Fibroblast of mammary gland (primary cell): ENCODE measurements at places on chromosomes 12 and 14.

DNA sequence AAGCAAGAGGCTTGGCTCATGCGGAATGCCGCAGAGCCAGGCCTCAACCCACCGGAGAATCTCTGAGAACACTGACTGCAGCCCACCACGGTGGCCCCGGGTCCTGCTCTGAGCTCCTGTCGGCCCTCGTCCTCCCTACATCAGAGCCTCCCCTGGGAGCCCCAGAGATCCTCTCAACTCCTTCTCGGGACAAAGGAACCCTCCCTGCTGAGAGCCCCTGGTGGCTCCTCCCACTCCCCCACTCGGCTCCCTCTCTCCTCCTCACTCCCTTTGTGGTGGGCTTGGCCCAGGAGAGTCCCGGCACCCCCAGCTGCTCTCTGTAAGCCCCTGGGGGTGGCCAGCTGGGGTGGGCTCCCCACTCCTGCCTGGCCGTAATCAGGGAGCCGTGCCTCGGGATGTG, 11.1 kb upstream of the INF2 start:
- DNase-seq = no peak

DNA sequence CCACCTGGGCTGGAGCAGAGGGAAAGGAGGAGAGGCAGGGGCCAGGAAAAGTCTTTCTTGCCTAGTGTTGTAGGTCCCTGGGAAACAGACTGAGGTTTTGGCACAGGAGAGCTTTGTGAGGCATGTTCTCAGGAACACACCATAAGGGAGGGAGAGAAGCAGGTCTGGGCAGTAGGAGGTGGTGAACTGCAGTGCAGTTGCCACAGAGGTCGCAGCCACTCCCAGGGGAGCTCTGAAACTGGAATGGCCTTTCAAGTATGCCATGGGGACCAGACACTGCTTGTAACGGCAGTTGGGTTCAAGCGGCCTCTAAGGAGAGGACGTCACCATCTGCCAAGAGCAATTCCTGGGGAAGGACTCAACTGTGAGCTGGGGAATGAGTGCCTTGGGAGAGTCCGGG, 35.4 kb upstream of the NKX2-8 start:
- no peak for DNase-seq

GRCh38 chr12:114697741-114698565, 14.0 kb upstream of the TBX3 start:
- peak; percentile 53 for DNase-seq

GRCh38 chr12:42021469-42021868, 123.2 kb downstream of the GXYLT1 start:
- DNase-seq = no peak

DNA sequence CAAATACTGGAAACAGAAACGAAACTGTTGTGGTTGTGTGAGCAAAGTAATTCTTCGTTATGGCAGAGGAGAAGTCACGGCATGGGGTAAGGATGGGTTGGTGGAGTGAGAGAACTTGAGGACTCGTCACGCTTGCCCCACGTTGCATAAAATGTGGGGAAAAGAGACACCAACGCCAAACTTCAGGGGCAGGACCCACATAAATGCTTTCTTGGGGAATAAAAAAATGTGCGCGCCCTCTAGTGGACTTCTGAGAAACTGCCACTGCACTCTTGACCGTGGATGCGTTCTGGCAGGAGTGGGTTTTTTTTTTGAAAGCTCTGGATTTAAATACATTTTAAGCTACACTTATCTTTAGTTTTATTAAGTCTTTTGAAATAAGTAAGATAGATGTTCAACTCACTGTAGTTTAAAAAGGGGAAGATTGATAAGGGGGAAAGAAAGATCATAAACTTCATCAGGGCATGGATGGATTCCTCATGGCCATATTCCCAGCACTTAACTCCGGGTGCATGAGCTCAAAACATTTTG, 4.1 kb upstream of the IGF1 start:
- DNase-seq = peak; percentile 66

DNA sequence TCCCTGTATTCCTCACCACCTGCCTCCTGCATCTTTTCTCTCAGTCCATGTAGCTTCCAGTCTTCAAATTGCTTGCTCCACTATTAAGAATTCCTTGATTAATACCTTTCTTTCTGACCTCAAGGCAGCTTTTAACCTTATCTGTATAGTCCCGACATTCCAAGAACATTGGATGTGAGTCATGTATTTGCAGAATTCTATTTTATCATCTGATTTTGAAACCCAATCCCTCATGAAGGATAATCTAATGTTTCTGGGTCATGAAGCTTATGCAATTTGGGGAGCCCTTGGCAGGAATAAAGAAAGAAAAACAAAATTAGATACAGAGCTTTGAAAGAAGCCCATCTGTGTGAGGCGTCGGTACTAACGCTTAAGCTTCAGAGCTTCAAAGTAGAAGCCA, 63.4 kb upstream of the CCND2 start:
- no peak for DNase-seq

GRCh38 chr12:119145367-119145766, 33.4 kb upstream of the HSPB8 start:
- no peak for DNase-seq

DNA sequence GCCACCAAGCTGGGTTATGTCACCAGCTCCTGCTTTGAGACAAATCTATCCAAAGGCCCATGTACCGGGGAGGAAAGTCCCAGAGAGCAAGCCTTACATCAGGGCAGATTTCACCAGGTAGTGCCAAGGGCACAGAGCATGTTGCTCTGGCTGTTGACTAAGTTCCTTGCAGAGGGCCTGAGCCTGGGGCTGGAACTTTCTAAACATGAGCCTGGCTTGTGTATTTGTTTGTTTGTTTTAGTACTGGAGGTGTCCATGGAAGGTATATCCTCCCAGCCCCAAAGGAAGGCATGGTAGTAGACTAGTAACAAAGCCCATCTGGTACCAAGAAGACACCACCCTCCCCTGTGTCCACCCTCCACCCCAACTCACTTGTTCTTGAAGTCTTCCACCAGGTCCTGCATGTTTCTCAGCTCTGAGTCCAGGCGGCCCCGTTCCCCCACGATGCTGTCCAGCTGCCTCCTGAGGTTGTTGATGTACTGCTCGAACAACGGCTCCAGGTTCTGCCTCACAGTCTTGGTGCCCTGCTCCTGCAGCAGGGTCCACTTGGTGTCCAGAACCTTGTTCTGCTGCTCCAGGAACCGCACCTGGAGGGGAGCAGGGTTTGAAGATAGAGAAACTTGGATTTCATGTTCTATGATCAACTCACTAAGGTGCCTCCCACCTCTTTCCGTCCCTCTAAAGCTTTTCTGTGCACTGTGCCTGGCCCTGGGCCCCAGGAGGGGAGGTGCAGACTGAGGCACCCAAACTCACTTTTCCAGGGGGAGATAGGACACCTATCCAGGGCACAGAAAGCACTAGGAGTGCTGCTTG, 1.4 kb downstream of the KRT5 start:
- no peak for DNase-seq

DNA sequence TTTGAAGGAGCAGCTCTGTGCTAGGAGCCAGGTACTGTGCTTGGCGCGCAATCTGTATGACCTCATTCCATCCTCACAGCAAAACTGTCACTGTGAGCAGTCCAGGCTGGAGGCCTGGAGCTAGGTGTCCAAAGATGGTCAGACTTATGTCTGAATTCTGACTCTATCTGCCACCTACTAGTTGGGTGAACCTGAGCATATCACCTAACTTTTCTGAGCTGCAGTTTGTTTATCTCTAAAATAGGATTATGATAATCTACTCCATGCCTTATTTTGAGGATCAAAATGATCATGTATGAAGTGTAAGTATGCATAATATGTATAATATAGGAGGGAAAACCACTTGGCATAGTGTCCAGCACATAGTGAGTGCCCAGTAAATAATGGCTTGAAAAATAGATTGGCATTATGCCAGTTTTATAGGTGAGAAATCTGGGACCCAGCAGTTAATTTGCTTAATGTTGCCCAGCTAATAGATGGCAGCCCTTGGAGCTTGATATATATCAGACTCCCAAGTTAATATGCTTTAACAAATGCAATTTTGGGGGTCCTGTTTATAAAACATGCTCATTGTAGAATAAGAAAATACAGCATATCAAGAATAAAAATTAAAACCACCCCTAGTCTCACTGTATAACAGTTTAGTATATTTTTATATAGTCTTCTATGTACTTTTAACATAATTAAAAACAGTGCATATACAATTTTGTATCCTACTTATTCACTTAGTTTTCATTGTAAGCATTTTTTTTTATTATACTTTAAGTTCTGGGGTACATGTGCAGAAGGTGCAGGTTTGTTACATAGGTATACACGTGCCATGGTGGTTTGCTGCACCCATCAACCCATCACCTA, 4.5 kb upstream of the JPH4 start:
- DNase-seq = no peak

- DNase-seq = no peak
These were observed 27.2 kb upstream of the RESF1 start for GRCh38 chr12:31931796-31932715.

- peak; percentile 2 for DNase-seq
These were observed 139.1 kb downstream of the ERC1 start for GRCh38 chr12:1130164-1130563.

DNA sequence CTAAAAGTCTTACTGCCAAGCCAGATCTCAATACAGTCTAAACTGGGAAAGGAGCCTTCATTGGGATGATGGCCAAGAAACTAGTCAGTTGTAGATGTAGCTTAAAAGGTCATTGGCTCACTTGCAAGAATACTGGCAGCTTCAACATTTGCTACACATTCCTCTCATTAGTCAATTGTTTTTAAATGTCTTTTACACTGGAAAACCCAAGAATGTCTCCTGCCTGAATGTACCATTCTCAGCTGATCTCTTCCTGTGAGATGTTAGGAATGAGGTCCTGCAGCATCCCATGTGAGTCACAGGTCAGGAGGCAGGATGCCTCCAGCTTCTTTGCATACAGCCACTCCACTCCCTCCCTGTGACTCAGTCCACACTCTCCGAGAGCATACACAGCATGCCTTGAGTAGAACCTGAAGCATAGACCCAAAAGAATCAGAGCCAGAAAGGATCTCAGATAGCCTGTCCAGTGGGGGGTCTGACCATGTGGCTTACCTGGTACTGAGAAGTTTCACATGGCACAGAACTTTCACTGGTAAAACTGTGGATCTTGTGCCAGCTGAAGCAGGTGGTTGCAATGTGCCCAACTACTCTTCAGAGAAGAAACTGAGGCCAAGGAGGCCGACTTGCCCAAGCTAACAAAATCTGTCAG, 56.0 kb upstream of the HECTD1 start:
- DNase-seq = peak; percentile 100

DNA sequence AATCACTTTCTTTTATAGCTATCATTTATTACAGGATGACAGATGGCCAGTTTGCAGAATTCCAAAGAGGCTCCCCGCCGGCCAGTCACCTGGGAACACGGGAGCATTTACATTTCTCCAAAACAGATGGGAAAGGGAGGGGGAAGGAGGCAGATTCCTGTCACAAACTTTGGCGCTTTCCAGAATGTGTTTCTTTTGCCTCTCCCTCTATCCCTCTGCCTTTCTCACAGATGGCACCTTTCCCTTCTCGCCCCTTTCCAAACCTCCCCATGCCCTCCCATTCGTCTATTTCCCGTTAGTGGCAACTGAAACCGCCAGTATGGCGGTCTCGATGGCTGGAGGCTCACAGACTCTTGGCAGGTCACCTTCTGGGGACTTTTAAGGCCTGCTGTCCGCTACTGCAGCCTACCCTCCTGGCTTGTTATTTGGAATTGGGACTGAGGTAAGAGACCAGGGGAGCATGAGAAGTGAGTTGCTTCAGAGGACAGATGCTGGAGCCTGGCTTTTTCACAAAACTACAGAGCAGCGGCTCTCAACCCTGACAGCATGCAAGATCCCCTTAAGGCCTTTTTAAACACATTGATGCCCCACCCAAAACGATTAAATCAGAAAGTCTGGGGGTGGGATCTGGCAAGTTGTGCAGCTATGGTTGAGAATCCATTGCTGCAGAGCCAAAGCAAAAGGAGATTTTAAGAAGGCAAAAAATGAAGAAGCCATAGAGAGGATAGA, 161.5 kb upstream of the VASH1 start:
- DNase-seq = no peak

DNA sequence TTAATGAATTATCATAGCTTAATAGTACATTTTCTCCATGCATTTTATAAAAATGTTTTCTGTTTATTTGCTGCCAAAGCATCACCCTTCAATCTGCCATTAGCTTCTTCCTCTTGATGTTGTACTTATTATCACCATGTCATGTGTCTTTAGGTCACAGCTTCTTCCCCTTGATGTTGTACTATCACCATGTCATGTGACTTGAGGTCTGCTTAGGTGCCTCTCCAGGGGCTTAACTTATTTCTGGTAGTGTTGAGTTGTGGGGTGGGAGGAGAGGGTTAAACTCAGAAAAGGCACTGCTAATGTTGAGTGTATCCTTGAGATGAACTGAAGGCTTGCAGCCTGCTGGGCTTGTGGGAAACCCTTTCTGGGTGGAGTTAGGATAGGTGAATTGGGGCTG, 87.8 kb downstream of the DAAM1 start:
- no peak for DNase-seq

DNA sequence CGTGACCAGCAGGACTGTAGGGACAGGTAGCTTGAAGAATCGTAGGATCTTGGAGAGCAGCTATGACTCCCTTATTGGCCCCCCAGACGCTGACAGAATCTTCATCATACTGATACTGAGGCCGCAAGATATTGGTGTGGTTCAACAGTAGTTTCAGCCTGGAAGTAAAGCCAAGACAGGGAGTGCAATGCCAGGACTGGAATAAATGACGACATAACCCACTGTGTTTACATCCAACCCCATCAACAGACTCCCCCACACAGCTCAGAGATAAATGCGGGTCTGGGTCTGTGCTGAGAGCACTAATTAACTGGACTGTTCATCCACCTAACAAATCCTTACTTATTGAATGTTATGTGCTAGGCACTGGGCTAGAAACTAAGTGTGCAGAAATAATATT, 16.6 kb downstream of the NOXRED1 start:
- no peak for DNase-seq

DNA sequence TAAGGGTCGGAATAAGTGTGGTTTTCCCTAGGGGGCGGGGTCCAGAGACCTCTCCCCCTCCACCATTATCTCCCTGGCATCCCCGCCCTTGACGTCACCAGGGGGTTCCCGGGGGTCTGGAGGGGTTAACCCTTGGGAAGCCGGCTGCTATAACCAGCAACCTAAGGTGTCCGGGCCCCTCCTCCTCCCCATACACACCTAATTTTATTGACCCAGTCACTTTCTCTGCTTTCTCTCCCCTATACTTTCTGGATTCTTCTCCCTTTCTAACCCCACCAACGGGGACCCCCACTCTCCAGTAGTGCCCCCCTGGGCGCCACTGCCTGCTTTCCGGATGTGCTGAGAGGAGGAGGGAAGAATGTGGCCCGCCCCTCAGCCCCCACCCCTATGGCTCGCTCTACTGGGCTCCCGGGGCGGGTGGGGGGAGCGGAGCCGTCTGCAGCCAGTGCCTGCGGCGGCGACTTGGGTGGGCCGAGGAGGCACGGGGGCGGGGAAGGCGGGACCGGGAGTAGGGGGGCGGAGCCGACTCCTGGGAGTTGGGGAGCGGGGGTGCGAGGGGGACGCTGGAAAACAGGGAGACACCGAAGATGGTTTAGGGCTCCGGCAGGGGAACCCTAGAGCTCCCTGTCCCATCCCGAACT, 1.8 kb downstream of the GLI1 start:
- DNase-seq = peak; percentile 37

GRCh38 chr14:20998674-20999366, at the start of gene SLC39A2:
Gene SLC39A2, plus strand, starts transcription at chr14:20999293. Its CDS starts 154 bp downstream, at chr14:20999447.
- DNase-seq = peak; percentile 80

- DNase-seq = peak; percentile 42
These were observed 184.7 kb downstream of the SRGAP1 start for GRCh38 chr12:64029013-64029857.

- DNase-seq = no peak
These were observed 10.9 kb downstream of the RXYLT1 start for GRCh38 chr12:63790608-63790945.
